A549 treated with RU486 at 1 μM for 4 hours (cell line): ENCODE measurements at places on chromosomes 7 and 10. TPM values are rescaled to one million over a fixed set of nuclear protein-coding genes. Genes with fewer than 3 reads are reported as not detected.

Gene MRLN
- total RNA-seq, result not detected in 5 replicates

Gene KCNH2
- 0.29 to 0.61 TPM (median 0.37 TPM) in 5 replicates for total RNA-seq

Gene NRG3
- not detected in 5 replicates for total RNA-seq

Gene PTPRZ1
- total RNA-seq, result not detected in 5 replicates

Gene GLI3
- 0.15 to 0.47 TPM (median 0.21 TPM) in 5 replicates for total RNA-seq

Gene EIF5AL1
- total RNA-seq, result 2.1 to 3.7 TPM (median 3.1 TPM) in 5 replicates

Gene EXOC6
- 10.2 to 19.1 TPM (median 14.0 TPM) in 5 replicates for total RNA-seq

Gene NKX2-3
- 0.07 to 0.09 TPM (median 0.08 TPM) in 4 of 5 replicates, not detected in the other for total RNA-seq

Gene CHST3
- total RNA-seq, result 32.7 to 41.9 TPM (median 36.2 TPM) in 5 replicates

Gene SPDYE8
- total RNA-seq, result not detected in 5 replicates

Gene CRHR2
- 0.05 TPM in 1 of 5 replicates, not detected in the others for total RNA-seq

Gene TMEM213
- not detected in 5 replicates for total RNA-seq

Gene GATA3
- total RNA-seq, result 4.0 to 6.6 TPM (median 5.3 TPM) in 5 replicates

Gene SGMS1
- 26.4 to 38.0 TPM (median 36.2 TPM) in 5 replicates for total RNA-seq

Gene RBP3
- not detected in 5 replicates for total RNA-seq

Gene FERD3L
- total RNA-seq, result not detected in 5 replicates

Gene NXPH1
- not detected in 5 replicates for total RNA-seq

Gene RPP30
- total RNA-seq, result 45.3 to 53.0 TPM (median 50.1 TPM) in 5 replicates

Gene SLC26A5
- not detected in 5 replicates for total RNA-seq

Gene ZDHHC6
- 20.4 to 31.6 TPM (median 27.6 TPM) in 5 replicates for total RNA-seq

Gene KEL
- not detected in 5 replicates for total RNA-seq

Gene CAMK2B
- 0.09 to 0.46 TPM (median 0.29 TPM) in 5 replicates for total RNA-seq

Gene TMEM184A
- 9.0 to 17.3 TPM (median 12.6 TPM) in 5 replicates for total RNA-seq

Gene RAMP3
- not detected in 5 replicates for total RNA-seq

Gene CLIP2
- total RNA-seq, result 15.3 to 23.2 TPM (median 17.7 TPM) in 5 replicates

Gene MLXIPL
- 0.63 to 1.3 TPM (median 0.90 TPM) in 5 replicates for total RNA-seq

Gene FAM131B
- total RNA-seq, result 0.33 to 0.71 TPM (median 0.46 TPM) in 5 replicates

Gene CYP3A4
- 0.10 TPM in 1 of 5 replicates, not detected in the others for total RNA-seq

Gene NUTM2A
- total RNA-seq, result 0.09 to 0.10 TPM in 2 of 5 replicates, not detected in the others

Gene TFEC
- 0.06 TPM in 1 of 5 replicates, not detected in the others for total RNA-seq

Gene NPY4R2
- total RNA-seq, result 14.5 to 28.2 TPM (median 22.2 TPM) in 5 replicates

Gene TNRC18
- 31.6 to 49.6 TPM (median 41.8 TPM) in 5 replicates for total RNA-seq

Gene IFIT3
- total RNA-seq, result 4.9 to 8.8 TPM (median 6.9 TPM) in 5 replicates

Gene LIPK
- not detected in 5 replicates for total RNA-seq

Gene NUTM2B
- total RNA-seq, result 0.08 to 0.40 TPM (median 0.29 TPM) in 5 replicates

Gene COBL
- 4.2 to 5.5 TPM (median 4.9 TPM) in 5 replicates for total RNA-seq

Gene NKX1-2
- total RNA-seq, result 0.03 to 0.05 TPM in 2 of 5 replicates, not detected in the others

Gene DDIT4
- 103 to 175 TPM (median 161 TPM) in 5 replicates for total RNA-seq

Gene ZNF736
- total RNA-seq, result not detected in 5 replicates

Gene PAPSS2
- total RNA-seq, result 18.7 to 25.1 TPM (median 22.7 TPM) in 5 replicates
